Temporal lobe (tissue), 4 donors: ENCODE measurements at places on chromosomes 2 and 18. TPM values are rescaled to one million over a fixed set of nuclear protein-coding genes. Genes with fewer than 3 reads are reported as not detected.

The POTEI gene
- under 0.01 TPM for total RNA-seq

The TYMS gene
- 5.2 TPM for total RNA-seq

The RMDN2 gene
- total RNA-seq = 13.0 TPM

The TOGARAM2 gene
- total RNA-seq = under 0.01 TPM
